ENCODE measurements at places on chromosomes 4 and X.

GRCh38 chr4:104524026-104524425, 29.3 kb upstream of the CXXC4 start:
- no peak for DNase-seq

GRCh38 chr4:121701263-121701662, 4.5 kb upstream of the ANXA5 start:
- no peak for DNase-seq

- no peak for DNase-seq
These were observed 73.6 kb upstream of the COX18 start for GRCh38 chr4:73142995-73143547.

DNA sequence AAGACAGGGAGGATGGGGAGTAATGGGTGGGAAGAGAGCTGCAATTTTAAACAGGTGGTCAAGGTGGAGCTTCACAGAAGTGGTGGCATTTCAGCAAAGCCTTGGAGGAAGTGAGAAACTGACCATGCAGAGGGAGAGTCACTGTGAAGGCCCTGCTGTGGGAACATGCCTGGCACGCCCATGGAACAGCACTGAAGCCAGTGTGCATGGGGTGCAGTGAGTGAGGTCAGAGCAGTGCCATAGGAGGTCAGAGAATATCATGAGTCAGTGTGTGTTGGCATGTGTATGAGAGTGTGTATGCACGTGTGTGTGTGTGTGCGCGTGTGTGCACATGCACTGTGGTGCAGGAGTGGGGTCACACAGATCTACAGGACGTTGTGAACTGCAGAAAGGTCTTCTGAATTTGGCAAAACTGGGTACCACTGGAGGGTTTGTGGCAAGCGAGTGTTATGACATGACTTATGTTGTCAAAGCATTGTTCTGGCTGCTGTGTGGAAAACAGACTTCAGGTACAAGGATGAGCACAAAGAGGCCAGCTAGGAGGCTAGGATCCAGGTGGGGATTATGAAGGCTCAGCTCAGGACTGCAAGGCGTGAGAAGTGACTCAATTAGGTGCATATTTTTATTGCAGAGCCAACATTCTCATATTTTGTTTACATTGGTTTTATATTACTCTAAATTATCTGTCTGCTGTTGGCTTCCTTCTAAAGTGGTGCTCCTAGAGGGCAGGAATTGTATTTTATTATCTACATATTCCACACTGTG, 34.0 kb downstream of the ZNF827 start:
- no peak for DNase-seq

DNA sequence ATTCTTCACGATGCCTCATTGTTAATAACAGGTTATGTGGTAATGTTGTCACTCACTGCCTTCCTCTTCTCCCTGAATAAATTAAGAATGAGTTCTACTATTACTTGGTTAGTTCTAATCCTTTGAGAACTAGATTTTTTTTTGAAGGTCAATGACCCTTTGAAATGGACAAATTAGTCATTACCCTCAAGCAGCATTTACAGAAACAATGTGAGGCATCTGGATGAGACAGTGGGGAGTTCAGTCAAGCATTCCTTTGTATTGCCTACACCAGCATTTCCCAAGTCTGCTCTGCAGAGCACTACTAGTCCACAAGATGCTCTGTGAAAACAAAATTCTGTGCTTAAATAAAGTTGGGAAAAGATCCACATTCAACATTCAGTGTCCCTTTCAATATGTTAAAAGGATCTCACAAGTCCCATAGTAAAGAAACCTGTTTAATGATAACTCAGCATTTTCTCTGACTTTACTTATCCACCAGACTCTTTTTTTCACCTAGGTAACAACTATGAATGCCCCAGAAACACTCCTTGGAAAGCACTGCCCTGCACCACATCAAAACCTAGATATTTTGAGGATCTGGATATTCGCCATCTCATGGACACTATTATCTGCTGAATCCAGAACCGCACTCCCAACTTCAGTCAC, 60.6 kb downstream of the CHRDL1 start:
- peak; percentile 19 for DNase-seq

GRCh38 chr4:53647547-53647946, 56.3 kb upstream of the LNX1 start:
- DNase-seq: no peak

DNA sequence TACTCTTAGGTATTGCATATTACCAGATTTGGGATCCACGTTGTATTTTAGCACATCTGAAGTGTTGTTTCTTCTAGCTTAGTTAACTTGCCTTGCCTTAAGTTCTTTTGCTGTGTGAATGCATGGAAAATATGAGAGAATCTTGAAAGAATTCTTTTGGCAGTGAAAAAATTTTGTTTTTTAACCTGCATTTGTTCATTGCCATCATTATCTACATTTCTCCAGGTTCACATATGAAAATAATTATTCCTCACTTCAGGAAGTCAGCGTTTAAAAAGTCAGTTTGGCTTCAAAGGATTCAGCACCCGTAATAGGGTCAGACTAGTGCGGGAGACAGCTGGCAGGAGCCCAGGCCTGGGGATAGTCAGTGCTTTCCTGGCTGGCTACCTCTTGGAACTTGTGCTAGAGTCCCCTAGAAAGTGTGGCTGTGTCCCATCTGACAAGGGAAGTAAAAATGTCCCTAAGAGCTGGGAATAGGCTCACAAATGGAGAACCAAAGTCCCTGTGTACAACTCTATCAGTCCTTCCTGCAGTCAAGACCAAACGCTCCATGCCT, 251.9 kb upstream of the KLF3 start:
- no peak for DNase-seq

GRCh38 chr4:16025268-16025667, 58.6 kb downstream of the PROM1 start:
- no peak for DNase-seq

- DNase-seq: no peak
These were observed 1258.0 kb upstream of the IGFBP7 start for GRCh38 chr4:58368221-58368620.

- DNase-seq: no peak
These were observed 826.2 kb downstream of the TECRL start for GRCh38 chr4:63583007-63583406.

GRCh38 chr4:37434469-37434868, 189.9 kb downstream of the NWD2 start:
- no peak for DNase-seq

DNA sequence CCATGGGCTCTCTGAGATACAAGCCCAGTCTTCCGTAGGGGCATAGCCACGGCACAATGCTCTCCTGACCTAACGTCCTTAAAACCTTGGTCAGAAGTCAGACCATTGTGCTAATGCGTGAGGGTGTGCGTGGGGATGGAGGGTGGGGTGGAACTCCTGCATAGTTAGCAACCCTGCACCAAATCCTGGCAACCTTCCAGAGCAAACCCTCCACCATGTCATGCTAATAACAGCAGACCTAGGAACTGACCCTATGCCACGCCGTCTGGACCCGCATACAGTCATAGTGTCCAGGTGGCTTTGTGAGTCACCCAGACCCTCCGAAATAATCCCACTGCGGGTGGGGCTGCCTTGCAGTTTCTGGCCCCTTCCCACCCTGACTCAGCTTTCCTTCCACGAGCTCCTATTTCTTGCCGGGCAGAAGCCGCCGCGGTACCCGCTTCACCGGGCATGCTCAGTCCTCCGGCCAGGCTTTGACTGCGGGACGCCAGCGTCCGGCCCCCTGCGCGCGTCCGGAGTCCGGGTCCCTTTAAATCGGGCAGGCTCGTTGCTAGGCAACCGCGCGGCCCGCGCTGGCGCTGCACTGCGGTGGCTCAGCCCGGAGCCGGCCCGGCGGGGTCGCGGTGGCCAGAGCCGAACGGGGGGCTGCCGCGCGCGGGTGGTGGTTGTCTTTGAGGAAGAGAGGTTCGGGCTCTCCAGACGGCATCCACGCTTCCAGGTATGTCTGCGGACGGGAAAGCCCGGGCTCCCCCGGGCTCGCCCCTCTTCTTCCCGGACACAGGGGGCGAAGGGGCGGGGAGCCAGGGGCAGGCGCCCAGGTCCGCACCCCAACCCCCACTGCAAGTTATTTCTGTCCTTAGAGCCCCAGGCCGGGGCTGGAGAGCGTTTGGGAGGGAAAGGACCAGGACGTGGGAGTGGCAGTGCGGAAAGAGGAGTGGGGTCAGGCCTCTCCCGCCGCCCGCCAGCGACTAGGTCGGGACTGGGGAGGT, at the start of gene CCDC160:
Gene CCDC160, plus strand, starts transcription at position 557 of the 989 bp plus-strand sequence. CDS start 7,619 bp downstream, outside the sequence.
- DNase-seq: peak; percentile 53

DNA sequence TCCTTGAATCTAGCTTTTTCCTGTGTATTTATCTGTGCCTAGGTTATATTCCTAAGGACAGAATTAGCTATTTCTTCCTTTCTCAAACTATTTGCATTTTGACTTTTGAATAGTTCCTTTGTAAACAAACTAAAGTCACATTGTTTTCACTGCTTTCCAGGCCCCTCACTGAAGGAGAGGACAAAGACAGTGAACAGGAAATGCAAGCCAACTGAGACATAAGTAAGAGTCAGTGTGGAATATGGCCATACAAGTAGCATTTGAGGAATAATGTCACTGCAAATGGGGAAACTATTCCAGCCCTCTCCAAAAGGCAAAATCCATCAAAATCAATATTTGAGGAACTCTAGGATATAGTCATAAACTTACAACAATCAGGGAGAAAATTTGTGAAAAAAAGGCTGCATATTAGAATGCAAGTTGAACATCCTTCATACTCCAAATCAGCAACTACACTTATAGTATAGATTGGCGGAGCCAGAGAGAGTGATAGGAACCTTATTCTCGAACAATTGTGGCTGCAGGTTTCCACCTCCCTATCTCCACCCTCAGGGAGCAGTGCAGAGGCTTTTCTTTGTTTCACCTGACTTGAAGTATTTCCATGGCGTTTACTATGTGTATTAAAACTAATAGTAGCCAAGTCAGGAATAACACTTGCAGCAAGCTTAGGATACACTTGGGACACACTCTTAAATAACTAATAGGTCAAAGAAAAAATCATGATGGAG, 1110.4 kb upstream of the ADGRL3 start:
- DNase-seq: no peak

GRCh38 chr4:152563209-152563608, 27.3 kb upstream of the FBXW7 start:
- no peak for DNase-seq

DNA sequence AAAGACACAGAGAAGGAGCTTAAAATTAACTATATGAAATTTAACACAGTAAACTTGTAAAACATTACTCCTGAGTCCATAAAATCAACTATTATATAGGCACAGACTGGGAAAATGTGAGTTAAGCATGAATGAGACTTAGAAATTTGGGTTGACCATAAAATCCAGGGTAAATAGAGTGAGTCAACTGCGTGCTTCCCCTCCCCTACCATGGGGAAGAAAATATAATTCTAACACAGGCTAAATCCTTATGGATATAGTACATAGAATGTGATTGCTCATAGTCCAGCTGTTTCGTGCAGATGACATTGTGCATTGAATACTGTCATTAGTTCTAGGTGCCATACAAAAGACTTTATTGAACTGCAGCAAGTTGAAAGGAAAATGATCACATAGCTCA, 42.2 kb downstream of the KLHL5 start:
- no peak for DNase-seq

DNA sequence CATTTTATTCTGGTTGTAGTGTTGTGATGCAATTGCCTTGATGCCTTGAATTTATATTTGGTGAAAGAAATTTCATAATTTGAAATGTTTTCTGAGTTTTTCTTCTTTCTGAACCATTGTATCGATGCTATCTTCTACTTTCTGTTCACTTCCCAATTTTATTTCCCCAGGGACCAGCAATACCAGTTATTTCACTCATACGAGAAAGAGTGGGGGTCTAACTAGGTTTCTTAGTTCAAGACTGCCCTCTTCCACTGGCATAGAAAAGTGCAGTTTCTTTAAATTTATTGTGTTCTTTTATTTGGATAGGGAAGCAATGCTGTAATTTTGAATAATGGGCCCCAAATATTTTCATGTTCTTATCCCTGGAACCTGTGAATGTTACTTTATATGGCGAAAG, 544.0 kb upstream of the ADGRL3 start:
- no peak for DNase-seq

- DNase-seq: no peak
These were observed 40.7 kb downstream of the TNIP2 start for GRCh38 chr4:2715426-2715825.

- peak; percentile 19 for DNase-seq
These were observed 710 bp downstream of the PRKG2 start for GRCh38 chr4:81214144-81214880.

GRCh38 chr4:5952975-5953951, 60.4 kb upstream of the CRMP1 start:
- DNase-seq: no peak

- DNase-seq: no peak
These were observed 37.4 kb downstream of the RUFY3 start for GRCh38 chr4:70759126-70759525.

DNA sequence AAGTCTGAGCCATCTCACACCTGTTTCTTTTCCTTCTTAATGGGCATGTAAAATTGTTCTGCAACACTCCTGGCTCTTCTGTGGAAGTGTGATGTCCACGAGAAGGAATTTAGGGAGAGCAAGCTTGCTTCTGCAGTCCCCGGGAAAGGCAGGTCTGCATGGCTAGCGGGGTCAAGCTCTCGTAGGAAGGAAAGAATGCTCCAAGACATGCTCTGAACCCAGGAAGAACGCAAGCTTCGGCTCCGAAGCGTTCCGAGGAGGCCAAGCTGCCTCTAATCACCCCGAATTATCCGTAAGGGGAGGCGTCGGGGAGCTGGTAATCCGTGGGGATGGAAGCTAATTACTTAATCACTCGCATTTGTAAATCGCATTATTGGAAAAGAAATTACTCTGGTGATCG, 177.7 kb downstream of the CRLF2 start:
- DNase-seq: no peak

DNA sequence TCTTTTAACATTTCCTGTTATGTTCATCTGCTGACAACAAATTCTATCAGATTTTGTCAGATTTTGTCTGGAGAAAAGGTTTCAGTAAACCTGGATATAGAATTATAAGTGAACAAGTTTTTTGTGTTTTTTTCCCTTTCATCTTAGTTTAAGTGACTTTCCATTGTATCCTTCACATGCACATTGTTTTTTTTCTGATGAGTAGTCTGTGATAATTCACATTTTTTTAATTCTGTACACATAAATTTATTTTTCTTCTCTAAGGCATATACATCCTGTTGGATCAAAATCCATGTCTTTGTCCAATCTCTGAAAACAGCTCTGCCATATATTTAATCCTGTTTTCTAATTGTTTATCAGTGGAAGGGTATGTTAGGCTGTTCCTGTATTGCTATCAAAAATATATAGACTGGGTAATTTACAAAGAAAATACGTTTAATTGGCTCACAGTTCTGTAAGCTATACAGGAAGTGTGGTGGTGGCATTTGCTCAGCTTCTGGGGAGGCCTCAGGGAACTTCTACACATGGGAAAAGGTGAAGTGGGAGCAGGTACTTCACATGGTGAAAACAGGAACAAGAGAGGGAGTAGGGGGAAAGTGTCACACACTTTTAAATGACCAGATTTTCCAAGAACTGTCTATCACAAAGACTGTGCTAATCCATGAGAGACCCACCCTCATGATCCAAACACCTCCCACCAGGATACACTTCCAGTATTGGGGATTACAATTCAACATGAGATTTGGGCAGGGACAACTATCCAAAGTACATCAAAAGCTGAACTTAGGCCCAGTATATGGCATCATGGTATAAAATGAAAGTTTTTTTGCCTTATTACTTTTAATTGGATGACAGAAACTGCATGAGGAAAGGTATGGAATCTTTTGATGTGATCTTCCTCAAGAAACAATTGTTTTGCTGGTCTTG, 45.6 kb upstream of the GRID2 start:
- DNase-seq: no peak

GRCh38 chr4:154467886-154468285, 23.7 kb downstream of the DCHS2 start:
- no peak for DNase-seq

GRCh38 chr4:176313596-176314336, 6.0 kb upstream of the SPCS3 start:
- DNase-seq: no peak

GRCh38 chrX:114073926-114074325, 510.0 kb upstream of the HTR2C start:
- DNase-seq: no peak

All from MG63 (cell line).